Stimulated activated CD4-positive, alpha-beta T cell treated with anti-CD3 and anti-CD28 coated beads, TNF-alpha, amount 100 ng/mL, for 1 hour (primary cell): ENCODE measurements at places on chromosomes 1 and 21.

- no peak for DNase-seq
Observed at GRCh38 chr1:179077396-179077795, 4.5 kb upstream of the TOR3A start.

GRCh38 chr21:43986544-43987451 lies 25.3 kb upstream of the TRAPPC10 start:
- DNase-seq, result no peak

GRCh38 chr1:167431261-167431908 lies 86.9 kb downstream of the CD247 start:
- no peak for DNase-seq

DNA sequence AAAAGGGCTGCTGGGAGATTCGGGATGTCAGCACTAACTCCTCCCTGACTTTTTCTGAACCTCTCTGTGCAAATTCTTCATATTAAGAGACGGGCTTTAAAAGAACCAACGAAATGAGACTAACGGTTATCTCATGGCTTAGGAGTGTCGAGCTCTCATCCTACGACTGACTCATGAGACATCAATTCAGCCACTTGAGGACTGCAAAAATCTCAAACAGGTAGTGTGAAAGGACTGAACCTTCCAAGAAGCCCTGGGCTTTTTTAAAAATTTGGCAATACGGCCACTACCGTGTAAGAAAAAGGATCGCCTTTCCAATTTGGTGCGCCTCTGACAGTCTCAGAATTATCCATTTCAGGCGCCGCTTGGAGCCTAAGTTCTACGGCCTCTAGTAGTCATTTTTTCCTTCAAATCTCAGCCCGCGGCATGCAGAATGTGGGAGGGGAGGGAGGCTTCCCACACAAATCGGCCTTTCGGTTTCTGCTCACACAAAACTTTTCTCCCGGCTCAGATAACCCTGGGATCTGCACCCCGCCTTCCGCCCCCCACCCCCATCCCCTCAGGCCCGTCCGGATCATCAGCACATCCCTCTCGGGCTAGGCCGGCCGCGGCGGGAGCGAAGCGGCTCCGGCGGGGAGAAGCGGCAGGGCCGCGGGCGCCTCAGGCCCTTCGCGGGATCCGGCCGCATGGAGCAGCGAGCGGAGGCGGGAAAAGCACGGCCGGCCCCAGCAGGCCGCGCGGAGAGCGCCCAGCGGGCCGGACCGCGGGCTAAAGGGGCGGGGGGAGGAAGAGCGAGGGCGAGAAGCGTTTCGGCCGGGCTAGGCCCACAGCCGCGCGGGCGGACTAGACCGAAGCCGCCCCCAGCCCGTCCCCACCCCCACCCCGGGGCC lies 618 bp downstream of the HNRNPR start:
- peak; percentile 3 for DNase-seq

- no peak for DNase-seq
Observed at GRCh38 chr1:203497269-203497777, 3.4 kb downstream of the OPTC start.

DNA sequence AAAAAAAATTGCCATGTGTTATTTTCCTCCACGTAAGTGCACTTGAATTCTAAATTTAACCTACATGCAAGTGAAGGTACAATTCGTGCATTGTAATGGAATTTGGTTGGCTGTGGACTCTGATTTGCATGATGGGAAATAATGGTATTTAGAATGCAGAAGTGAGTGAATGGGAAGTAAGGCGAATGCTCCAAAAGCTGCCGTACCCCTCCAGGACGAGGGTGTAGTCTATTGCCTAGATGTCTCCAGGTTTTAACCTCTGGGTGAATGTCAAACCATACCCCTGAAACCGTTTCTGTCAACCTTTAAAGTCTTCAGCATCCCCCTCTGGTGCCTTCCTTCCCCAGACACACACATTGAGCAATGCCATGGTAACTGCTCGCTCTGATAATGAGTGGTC lies 44.5 kb downstream of the KIAA0040 start:
- DNase-seq, result no peak

DNA sequence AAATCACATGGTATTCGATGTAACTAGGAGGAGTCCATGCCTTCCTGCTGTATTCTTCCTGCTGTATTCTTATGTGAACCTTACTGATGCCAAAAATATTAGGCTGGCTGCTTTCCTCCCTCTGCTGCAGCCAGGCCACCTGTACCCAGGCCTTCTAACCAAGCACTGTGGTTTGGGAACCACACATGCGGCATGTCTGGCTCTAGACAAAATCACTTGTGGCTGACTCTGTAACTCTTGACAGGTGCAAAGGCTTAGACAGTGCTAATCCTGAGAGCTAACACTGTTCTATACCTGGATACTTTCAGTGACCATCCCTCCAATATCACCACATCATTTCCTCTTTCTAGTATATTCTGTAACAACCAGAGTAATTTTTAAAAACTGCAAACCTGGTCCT lies 67.7 kb downstream of the PCP4 start:
- no peak for DNase-seq

DNA sequence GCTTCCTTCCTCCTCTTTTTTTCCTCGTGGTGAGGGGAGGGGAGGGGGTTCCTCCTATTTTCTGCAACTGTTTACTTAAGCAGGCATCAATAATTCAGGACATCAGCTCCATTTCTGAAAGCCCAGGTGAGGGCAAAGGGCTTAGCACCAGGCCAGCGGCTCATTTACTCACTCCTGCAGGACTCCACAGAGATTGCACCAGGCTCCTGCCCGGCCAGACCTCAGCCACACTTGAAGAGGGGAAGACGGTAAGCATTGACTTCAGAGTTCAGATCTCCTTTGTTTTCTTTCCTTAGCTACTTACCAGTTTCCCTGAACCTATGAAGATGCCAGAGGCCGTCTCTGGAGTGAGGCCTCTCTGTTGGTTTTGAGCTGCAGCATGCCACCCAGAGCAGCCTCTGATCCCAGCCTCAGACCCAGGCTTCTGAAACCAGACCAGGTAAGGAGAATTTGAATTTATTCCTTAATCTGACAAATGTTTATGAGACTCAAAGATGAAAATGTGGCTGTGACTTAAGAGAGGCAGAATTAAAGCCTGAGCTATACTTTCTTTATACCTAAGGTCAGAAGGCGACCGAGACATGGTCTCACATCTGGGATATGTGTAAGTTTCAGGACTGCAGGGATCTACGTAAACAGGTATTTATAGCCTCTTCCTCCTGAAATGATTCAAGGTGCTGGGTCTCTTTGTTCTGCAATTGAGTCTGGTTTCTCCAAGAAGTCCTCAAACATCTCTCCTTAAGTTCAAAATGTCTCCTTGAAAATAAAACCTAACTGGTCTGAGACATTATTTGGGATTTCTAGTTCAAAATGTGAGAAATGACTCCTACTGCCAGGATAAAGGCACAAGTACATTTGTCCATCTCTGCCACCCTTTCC lies 272.5 kb upstream of the RUNX1 start:
- no peak for DNase-seq

DNA sequence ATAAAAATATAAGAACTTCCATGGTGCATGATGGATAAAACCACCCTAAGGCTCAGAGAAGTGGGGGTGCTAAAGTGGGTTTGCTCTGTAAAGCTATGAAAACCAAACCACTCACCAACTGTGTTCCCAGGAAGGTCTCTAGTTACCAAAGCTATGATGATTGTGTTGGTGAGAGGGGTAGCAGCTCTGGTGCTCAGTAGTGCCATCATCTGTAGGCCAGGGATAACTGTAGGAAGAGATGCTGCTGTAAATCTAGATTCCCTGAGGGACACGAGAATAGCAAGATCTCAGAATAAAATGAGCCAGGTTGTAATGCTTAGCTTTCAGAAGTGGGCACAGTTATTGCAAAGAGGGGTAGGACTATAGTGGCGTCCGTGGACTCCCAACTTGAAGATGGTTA lies 124.5 kb downstream of the GREM2 start:
- no peak for DNase-seq
